ENCODE measurements at places on chromosomes 3 and 15. TPM values are rescaled to one million over a fixed set of nuclear protein-coding genes. Genes with fewer than 3 reads are reported as not detected.

The SPATA16 gene
- total RNA-seq = not detected

The CTXN2 gene
- not detected for total RNA-seq

The PLCB2 gene
- 105 TPM for total RNA-seq

The CHRNA5 gene
- 2.6 TPM for total RNA-seq

The RARB gene
- 5.6 TPM for total RNA-seq

The QTRT2 gene
- total RNA-seq = 22.2 TPM

The TEX9 gene
- total RNA-seq = 11.6 TPM

The IL17RE gene
- total RNA-seq = 21.5 TPM

DNA sequence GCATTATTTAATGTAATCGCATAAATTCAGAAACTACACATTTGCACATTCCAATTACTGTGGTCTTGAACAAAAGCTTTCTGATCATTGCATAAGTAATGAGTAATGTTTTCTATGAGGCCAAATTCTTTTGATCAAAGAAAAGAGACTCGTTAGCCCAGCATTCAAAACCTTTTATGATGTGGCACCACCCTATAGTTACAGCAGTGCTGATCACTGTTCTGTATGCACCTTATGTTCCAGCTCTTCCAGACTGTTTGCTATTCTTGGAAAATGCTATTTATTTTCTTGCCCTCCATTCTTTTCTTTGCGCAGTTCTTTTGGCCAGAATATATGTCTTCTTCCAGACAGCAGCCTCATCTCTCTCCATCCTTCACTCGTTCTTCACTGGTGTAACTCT lies 42.3 kb downstream of the MAP3K13 start:
- H3K27me3 ChIP-seq = no peaks in the 10 kb centered on the region
- H3K4me1 ChIP-seq = no peaks in the 10 kb centered on the region
- no peak overlapping the region for H3K4me3 ChIP-seq
- no peak for DNase-seq
- H3K36me3 ChIP-seq = no peaks in the 10 kb centered on the region
- no peak overlapping the region for H3K27ac ChIP-seq

- H3K27me3 ChIP-seq = no peaks in the 10 kb centered on the region
- H3K4me3 ChIP-seq = no peak overlapping the region
- no peak for DNase-seq
- no peak overlapping the region for H3K27ac ChIP-seq
- H3K36me3 ChIP-seq = no peaks in the 10 kb centered on the region
These were observed 23.1 kb downstream of the BHLHE40 start for GRCh38 chr3:5002174-5002870.

GRCh38 chr15:64426845-64427465 lies 33.4 kb upstream of the ZNF609 start:
- peaks cover 80% of the 10 kb centered on the region for H3K36me3 ChIP-seq
- peaks cover 12% of the 10 kb centered on the region for H3K4me1 ChIP-seq
- no peak overlapping the region for H3K27ac ChIP-seq
- no peak for DNase-seq

GRCh38 chr3:112127522-112128494 lies 5.2 kb downstream of the GCSAM start:
- no peak overlapping the region for H3K27ac ChIP-seq
- H3K27me3 ChIP-seq = no peaks in the 10 kb centered on the region
- no peak for DNase-seq
- no peak overlapping the region for H3K4me3 ChIP-seq

GRCh38 chr3:149005416-149005815 lies 14.1 kb downstream of the GYG1 start:
- DNase-seq = no peak
- peaks cover 49% of the 10 kb centered on the region for H3K36me3 ChIP-seq
- no peak overlapping the region for H3K4me3 ChIP-seq
- H3K27ac ChIP-seq = no peak overlapping the region
- peaks cover 3% of the 10 kb centered on the region for H3K4me1 ChIP-seq
- H3K27me3 ChIP-seq = no peaks in the 10 kb centered on the region

DNA sequence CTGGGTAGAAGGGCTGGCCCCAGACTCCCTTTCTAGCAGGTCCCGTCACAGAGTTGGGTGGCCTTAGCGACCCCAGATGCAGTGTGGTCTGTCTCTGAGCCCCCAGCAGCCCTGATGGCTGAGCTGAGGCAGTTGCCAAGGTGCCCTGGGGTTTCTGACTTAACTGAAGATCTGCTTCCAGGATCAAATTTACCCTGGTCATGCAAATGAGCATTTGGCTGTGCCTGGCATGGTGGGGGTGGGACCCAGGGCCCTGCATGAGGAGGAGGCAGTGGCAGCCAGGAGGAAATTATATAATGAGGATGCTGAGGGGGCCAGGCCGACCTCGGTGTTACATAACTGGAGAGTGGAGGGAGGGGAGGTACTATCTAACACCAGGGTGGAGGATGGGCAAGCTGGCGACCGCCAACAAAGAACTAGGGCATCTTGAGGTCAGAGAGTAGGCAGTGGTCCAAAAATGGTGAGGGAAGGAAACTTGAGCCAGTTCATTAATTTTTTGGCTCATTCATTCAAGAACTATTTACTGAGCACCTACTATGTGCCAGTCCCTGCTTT lies 16.4 kb downstream of the PLEKHO2 start:
- peaks cover 86% of the 10 kb centered on the region for H3K36me3 ChIP-seq
- peak overlapping the region; percentile 61 for H3K27ac ChIP-seq
- no peak for DNase-seq
- no peaks in the 10 kb centered on the region for H3K27me3 ChIP-seq

DNA sequence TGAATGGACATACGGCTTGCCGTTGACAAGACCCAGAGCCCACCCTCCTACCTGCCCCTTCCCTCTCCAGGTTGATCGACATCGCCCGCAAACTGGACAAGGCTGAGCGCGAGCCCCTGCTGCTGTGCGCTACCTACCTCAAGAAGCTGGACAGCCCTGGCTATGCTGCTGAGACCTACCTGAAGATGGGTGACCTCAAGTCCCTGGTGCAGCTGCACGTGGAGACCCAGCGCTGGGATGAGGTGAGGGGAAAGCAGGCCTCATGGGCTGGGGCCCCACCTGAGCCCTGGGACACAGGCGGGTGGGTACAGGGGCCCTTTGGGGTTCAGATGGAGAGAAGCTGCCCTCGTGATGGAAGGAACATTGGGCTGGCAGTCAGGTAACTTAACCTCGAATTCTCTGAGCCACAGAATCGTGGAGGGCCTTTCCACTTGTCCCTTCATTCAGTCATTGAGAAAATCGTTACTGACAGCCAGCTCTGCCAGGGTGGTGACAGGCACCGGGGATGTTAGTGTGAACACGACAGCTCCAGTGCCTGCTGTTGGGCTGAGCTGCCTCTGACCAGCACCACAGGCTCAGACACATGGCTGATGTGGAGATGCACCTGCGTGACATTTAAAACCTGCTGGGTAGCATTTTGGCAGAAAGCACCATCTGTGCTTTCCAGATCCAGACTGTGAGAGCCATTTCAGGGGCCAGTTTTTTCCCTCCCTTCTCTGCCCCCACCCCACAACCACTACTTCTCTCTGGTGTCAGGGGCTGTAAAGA lies 25.6 kb upstream of the RHO start:
- H3K4me1 ChIP-seq = peaks cover 47% of the 10 kb centered on the region
- H3K27ac ChIP-seq = no peak overlapping the region
- peaks cover 62% of the 10 kb centered on the region for H3K36me3 ChIP-seq
- no peaks in the 10 kb centered on the region for H3K27me3 ChIP-seq

DNA sequence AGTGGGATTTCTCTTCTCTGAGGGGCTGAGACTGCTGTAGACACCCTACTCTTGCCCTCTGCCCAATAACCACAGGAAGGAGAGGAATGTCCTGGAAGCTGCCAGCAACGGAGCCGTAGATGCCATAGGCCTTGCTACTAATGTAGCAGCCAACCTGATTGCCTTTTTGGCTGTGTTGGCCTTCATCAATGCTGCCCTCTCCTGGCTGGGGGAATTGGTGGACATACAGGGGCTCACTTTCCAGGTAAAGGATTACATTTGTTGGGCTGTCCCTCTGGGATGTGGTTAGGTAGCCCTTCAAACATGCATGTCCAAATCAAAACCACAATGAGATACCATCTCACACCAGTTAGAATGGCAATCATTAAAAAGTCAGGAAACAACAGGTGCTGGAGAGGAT lies 16.1 kb downstream of the SLC28A2 start:
- H3K4me1 ChIP-seq = no peaks in the 10 kb centered on the region
- H3K36me3 ChIP-seq = no peaks in the 10 kb centered on the region
- no peak for DNase-seq
- H3K27me3 ChIP-seq = no peaks in the 10 kb centered on the region
- H3K4me3 ChIP-seq = no peak overlapping the region

DNA sequence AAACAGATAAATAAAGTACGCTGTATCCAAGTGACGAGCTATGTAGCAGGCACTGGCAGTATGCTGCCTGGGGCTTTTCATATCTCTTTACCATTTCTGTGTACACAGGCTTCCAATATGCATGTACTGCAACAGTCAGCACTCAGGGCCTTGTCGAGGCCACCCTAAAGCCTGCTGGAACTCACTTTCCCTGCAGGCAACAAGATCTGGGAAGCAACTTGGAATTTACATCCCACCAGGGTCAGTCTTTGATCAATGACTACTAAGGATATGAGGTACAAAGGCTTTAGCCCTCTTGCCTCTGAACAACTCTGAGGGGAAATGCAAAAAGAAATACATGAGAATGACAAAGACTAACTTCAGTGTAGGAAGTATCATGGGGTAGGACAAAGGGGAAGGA lies 101.8 kb upstream of the ARL6 start:
- no peaks in the 10 kb centered on the region for H3K27me3 ChIP-seq
- no peaks in the 10 kb centered on the region for H3K36me3 ChIP-seq
- no peak overlapping the region for H3K27ac ChIP-seq
- DNase-seq = no peak

- no peak overlapping the region for H3K4me3 ChIP-seq
- H3K36me3 ChIP-seq = no peaks in the 10 kb centered on the region
- H3K27ac ChIP-seq = no peak overlapping the region
- no peak for DNase-seq
These were observed 218.3 kb downstream of the CTNNB1 start for GRCh38 chr3:41417574-41417973.

DNA sequence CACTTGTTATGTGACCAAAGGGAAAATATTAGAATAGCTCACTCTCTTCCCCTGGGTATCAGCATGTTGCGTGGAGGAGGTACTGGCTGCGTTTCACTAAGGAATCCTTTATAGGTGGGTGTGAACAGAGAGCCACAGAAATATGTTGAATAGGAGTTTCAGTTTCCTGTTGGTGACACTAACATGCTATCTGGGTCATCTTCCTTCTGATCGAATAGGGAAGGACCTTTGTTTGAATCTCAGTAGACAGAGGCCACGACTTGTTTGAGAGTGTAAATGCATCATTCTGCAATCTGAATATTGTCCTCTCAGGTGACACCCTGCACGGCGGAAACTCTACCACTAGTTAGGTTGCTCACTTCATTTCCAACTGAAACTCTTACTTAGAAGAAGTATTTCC lies 157.9 kb upstream of the SLC2A2 start:
- DNase-seq = no peak
- H3K4me1 ChIP-seq = peaks cover 6% of the 10 kb centered on the region
- H3K4me3 ChIP-seq = no peak overlapping the region
- H3K36me3 ChIP-seq = no peaks in the 10 kb centered on the region

DNA sequence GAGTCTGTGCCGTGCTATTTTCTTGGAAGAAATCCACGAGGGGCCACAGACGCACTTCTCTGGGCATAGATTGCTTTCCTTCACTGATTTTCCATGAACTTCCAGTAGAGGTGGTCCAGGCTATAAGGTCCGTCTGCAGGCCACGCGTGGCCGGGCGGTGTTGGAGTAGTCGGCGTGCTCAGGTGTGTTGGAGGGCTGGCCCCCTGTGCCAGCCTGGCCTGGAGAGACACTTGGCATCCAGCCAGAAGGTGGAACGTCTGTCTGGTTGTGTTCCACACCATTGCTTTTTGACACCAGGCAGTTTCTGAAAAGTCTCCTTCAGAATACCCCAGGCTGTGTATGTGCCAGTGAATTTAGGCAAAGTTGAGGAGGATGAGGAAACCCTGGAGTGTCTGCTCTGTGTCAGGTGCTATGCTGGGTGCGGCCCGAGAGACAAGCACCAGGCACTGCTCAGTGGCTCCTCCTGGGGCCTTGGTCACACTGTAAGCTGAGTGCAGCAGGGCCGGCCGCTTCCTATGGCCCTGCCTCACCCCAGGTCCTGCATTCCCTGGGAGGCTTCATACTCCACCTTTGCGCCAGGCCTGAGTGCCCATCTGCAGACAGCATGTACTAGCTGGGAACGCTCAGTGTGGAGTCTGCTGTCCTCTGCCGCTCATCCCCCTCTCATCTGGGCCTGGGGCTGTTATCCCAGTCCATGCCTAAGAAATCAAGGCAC lies 52.1 kb upstream of the TAMM41 start:
- no peaks in the 10 kb centered on the region for H3K27me3 ChIP-seq
- H3K4me3 ChIP-seq = no peak overlapping the region
- H3K27ac ChIP-seq = no peak overlapping the region
- DNase-seq = no peak

GRCh38 chr3:195075199-195075940 lies 195.6 kb downstream of the XXYLT1 start:
- H3K4me1 ChIP-seq = peaks cover 13% of the 10 kb centered on the region
- peak; percentile 35 for DNase-seq
- no peaks in the 10 kb centered on the region for H3K36me3 ChIP-seq
- no peaks in the 10 kb centered on the region for H3K27me3 ChIP-seq
- H3K4me3 ChIP-seq = no peak overlapping the region

- no peak for DNase-seq
- H3K27me3 ChIP-seq = peaks cover 4% of the 10 kb centered on the region
- peak overlapping the region; percentile 37 for H3K27ac ChIP-seq
- H3K36me3 ChIP-seq = peaks cover 14% of the 10 kb centered on the region
These were observed 3.7 kb upstream of the PLXNB1 start for GRCh38 chr3:48433472-48434118.

GRCh38 chr3:120473896-120474675 lies 23.3 kb upstream of the FSTL1 start:
- H3K27me3 ChIP-seq = no peaks in the 10 kb centered on the region
- H3K27ac ChIP-seq = no peak overlapping the region
- H3K36me3 ChIP-seq = no peaks in the 10 kb centered on the region
- no peaks in the 10 kb centered on the region for H3K4me1 ChIP-seq

DNA sequence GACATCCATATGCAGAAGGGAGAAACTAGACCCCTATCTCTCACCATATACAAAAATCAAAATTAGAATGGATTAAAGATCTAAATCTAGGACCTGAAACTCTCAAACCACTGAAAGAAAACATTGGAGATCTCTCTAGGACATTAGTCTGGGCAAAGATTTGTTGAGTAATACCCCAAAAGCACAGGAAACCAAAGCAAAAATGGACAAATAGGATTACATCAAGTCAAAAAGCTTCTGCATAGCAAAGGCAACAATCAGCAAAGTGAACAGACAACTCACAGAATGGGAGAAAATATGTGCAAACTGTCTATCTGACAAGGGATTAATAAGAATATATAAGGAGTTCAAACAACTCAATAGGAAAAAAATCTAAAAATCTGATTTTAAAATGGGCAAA lies 54.8 kb downstream of the MYO9A start:
- no peak overlapping the region for H3K27ac ChIP-seq
- no peak overlapping the region for H3K4me3 ChIP-seq
- no peaks in the 10 kb centered on the region for H3K4me1 ChIP-seq
- H3K36me3 ChIP-seq = no peaks in the 10 kb centered on the region

- DNase-seq = no peak
- no peak overlapping the region for H3K27ac ChIP-seq
- no peaks in the 10 kb centered on the region for H3K4me1 ChIP-seq
- no peaks in the 10 kb centered on the region for H3K36me3 ChIP-seq
- H3K4me3 ChIP-seq = no peak overlapping the region
- H3K27me3 ChIP-seq = no peaks in the 10 kb centered on the region
These were observed 291.7 kb downstream of the SUCLG2 start for GRCh38 chr3:67362686-67363085.

All from lower lobe of right lung (tissue), 2 donors.